ENCODE measurements at places on chromosomes 3 and 15. TPM values are rescaled to one million over a fixed set of nuclear protein-coding genes. Genes with fewer than 3 reads are reported as not detected.

Gene AHSG
- total RNA-seq: not detected

Gene TGM5
- not detected for total RNA-seq

Gene FBN1
- 127 TPM for total RNA-seq

Gene TSPAN3
- 315 TPM for total RNA-seq

Gene SNX22
- 0.57 TPM for total RNA-seq

All from vein endothelial cell (primary cell).